Stimulated activated CD4-positive, alpha-beta T cell treated with anti-CD3 and anti-CD28 coated beads, Interleukin-1b, Interleukin-23, amount 100 ng/mL, for 24 hours (primary cell): ENCODE measurements at places on chromosomes 2 and 18.

- DNase-seq: no peak
Measured at GRCh38 chr2:173652767-173653431, 298.2 kb downstream of the CDCA7 start.

- no peak for DNase-seq
Measured at GRCh38 chr2:230050136-230050535, 18.6 kb downstream of the SLC16A14 start.

- DNase-seq: no peak
Measured at GRCh38 chr18:31197676-31198075, 35.0 kb upstream of the DSC1 start.

DNA sequence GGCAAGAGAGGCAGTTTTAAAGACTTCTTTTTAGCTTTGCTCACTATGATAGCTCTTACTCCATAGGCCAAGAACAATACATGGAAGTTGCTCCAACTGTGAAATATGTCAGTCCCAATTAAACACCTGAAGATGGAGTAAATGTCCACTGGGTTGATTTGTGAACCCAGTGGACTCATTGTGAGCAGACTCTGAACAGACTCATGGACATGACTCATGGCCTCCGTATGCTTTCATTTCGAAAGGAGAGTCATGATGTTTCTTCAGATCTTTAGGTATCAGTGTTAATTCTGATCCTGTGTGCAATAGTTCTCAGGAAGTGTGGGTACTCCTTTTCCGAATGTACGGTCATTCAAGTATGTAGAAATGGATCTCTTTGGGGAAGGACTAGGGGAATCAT lies 5.4 kb upstream of the CWC22 start:
- DNase-seq: no peak
